ENCODE measurements at places on chromosomes 2 and 18.

DNA sequence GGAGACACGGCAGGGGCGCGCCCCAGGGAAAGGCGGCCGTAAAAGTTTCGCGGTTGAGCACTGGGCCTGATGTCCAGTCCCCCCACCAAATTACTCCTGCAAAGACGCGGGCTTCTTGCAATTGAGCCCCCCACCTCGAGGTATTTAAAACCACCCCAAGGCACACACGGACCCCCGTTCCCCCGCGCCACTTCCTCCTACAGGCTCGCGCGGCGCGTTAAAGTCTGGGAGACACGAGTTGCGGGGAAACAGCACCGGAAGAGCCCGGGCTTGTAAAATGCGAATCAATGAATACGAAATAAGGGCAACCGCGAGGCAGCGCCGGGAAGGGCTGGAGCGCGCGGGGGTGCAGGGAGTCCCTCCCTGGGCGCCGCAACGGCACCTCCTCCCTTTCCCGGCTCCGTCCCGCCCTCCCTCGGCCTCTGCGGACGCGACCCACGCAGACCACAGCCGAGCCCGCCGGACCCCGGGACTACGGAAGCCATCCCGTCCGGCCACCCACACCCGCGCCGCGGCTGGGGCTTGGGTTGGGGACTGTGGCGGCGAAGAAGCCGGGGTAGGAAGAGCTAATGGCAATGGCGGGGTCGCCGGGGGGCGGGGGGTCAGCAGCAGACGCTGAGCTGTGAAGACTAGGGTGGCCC, 918 bp upstream of the NETO1 start:
- no peak for DNase-seq

- DNase-seq = no peak
These were observed 431.8 kb upstream of the SALL3 start for GRCh38 chr18:78547817-78548216.

- peak; percentile 31 for DNase-seq
These were observed 3.5 kb upstream of the IGFBP5 start for GRCh38 chr2:216698895-216699294.

- DNase-seq = peak; percentile 77
These were observed 315.2 kb upstream of the ZEB2 start for GRCh38 chr2:144834998-144835633.

GRCh38 chr18:53948991-53949390, 275.5 kb downstream of the MBD2 start:
- no peak for DNase-seq

GRCh38 chr2:66869076-66869475, 434.2 kb downstream of the MEIS1 start:
- DNase-seq = no peak

GRCh38 chr2:16204251-16204650, 263.9 kb downstream of the MYCN start:
- no peak for DNase-seq

- DNase-seq = no peak
These were observed 15.7 kb downstream of the MSH6 start for GRCh38 chr2:47798631-47799030.

- no peak for DNase-seq
These were observed 183.8 kb downstream of the PTPRM start for GRCh38 chr18:7750966-7751365.

DNA sequence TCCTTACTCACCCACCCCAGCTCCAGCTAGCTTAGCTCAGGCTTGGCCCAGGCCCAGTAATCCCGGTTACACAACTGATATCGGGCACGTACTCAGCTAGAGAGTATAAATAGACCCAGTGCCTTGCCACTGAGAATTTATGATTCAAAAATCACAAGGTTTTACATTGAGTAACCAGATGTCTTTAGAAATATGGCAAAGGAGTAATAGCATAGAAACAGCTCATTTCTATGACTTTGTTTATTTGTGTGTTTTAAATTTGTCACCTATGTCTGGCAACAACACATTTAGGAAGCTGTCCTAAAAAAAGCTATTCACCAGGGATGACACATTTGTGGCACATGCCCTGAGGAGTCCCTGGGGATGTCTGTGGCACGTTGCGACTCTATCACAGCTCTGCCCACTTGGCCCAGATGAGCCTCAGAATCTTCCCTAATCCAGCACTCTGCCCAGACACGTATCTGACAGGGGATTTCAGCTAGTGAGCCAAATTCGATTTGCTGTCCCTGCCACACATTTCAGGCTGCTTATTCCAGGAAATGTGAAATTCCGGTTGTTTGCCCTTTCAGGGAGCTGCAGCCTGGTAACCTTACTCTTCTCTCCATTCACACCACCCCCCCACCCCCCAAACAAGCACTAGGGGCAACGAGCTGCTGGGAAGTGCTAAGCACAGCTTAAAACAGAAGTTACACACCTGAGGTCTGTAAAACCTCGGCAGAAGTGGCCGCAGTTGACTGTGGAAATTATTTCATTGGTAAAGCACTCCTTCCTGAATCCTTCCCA, 85.4 kb upstream of the ZCCHC2 start:
- peak; percentile 67 for DNase-seq

DNA sequence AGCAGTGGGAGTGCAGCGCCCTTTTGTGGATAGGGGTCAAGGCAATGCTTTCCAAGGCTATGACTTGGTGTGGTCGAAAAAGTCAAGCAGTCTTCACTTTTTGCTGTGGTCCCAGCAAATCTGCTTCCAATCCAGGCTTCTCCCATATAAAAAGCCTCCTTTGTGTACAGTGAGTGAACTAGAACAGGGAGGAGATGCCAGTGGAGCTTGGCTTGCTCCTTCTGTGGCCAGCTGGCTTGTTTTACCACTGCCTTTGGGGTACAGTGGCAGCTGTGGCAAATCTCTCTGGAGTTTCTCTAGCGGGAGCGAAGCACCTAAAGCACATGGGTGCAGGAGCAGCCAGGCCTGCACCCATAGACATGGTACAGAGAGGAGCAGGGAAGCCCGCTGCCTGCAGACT, 103.5 kb downstream of the MSH2 start:
- no peak for DNase-seq

- DNase-seq = no peak
These were observed 1.6 kb downstream of the SERPINB8 start for GRCh38 chr18:63971320-63972001.

GRCh38 chr2:225040142-225040541, 2.1 kb downstream of the DOCK10 start:
- no peak for DNase-seq

- no peak for DNase-seq
These were observed 105.7 kb downstream of the SLC4A3 start for GRCh38 chr2:219733106-219733505.

DNA sequence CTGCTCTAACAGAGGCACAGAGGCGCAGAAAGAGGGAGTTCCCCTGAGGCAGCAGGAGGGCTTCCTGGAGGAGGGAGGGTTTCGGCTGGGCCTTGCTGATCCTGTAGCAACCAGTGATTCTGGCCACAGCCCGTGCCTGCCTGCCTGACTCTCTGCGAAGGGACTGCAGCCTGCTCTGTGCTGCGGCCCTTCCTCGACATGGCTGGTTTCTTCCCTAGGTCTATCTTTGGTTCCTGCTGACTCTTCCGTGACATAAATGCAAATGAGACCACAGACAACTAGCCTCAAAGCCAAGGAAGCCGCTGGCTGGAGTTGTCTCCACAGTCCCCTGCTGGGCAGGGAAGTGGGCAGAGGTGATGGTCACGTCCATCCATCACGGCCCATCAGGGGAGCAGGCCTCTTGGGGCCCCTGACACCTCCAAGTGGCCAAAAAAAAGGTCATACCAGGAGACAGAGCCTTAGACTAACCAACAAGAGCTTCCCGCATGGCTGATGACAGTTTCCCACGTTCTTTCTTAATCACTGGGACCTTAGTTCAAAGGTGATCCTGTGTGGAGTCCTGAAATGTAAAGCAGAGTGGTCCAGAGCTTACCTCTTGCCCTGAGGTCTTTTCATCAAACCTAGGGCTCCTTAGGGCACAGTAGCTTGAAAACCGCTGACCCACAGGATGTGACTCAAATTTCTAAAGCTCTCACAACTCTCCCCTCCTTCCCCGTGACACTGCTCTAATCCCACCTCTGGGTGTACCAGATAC, 55.3 kb downstream of the HS1BP3 start:
- no peak for DNase-seq

DNA sequence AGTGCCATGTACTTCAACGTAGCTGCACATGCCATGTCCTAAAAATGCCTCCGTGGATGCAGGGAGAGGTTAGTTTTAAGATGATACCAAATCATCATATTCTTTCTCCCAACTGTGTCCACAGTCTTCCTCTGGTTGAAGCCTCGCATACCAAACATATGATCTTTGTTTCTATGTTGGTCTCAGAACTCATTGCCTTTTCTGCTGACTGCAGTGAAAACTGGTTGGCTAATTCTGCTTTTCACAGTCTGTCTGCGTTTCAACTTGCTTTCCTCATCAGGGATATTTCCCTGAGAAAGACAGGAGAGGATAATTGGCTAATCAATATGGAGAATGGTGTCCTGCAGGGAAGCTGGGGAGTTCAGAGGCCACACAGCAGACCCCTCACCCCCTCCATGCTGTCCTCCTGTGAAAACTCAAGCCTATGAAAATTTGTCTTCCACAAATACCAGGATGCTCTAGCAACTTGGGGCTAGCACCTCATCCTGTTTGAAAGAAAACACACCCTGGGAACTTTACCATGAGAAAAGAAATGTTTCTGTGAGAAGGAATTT, 192.2 kb upstream of the PXDN start:
- DNase-seq = no peak

GRCh38 chr2:49569176-49569575, 414.9 kb upstream of the FSHR start:
- DNase-seq = no peak

GRCh38 chr18:24840051-24840450, 379.6 kb downstream of the HRH4 start:
- no peak for DNase-seq

- DNase-seq = peak; percentile 39
These were observed 124.9 kb downstream of the ALK start for GRCh38 chr2:29796446-29796845.

GRCh38 chr2:106094131-106094841, 99.8 kb downstream of the UXS1 start:
- DNase-seq = no peak

- DNase-seq = no peak
These were observed 23.3 kb downstream of the MTHFD2 start for GRCh38 chr2:74221604-74222299.

DNA sequence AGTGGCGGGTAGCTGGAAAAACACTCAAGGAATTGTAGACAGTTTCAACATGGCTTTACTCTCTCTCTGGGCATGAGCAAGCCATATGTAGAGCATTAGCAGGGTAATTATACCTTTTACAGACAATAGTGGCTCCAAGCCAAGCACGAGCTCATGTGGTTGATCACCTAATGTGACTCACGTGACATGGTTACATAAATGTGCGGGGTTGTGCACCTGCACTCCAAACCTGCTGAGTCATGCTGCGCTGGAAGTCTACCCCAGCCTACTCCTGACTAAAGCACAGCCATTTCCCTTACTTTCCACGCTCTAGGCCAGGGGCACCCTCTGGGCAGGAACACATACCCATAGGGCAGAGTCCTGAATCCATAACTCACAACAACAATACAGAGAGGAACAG, 232.8 kb downstream of the MBD5 start:
- no peak for DNase-seq
